ENCODE measurements at places on chromosomes 4 and X.
A peak's percentile ranks its signal among the peaks of the same experiment; 100 is the strongest.

- DNase-seq: no peak
Observed at GRCh38 chrX:23656091-23656490, 11.2 kb upstream of the PRDX4 start.

GRCh38 chrX:154308108-154308946, 12.7 kb downstream of the TKTL1 start:
- DNase-seq: peak; percentile 76

- DNase-seq: no peak
Observed at GRCh38 chrX:25527156-25527555, 511.4 kb upstream of the ARX start.

DNA sequence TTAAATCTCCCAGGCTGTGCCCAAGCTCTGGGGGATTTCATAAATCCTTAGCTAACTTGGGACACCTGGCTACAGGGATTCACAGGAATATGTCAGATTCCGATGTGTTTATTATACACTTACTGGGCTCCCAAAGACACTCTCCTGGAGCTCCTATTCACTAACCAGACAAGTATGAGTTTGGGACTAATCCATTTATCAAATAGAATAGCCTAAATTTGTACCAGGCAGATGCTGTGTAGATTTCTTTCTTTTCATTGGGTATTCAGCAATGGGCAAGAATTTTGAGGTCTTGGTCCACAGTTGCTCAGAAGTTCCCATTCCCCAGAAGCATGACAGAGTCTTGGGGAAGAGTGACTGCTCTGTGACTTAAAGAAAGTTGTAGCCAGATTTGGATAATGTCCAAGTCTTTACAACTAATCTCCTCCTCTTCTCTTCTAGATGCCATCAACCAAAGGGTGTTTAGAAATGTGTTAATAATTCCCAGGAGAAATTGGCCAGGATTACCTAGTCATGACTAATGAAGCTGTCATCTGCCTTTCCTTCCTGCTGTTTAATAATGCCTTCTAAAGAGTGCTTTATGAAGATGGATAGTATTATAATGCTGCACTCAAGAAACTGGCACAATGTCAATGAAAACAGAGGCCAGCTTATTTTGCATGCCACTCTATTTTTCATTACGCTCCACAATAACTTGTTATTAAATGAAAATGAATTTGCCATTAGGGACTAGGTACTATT, 120.9 kb downstream of the CHIC2 start:
- no peak for DNase-seq

DNA sequence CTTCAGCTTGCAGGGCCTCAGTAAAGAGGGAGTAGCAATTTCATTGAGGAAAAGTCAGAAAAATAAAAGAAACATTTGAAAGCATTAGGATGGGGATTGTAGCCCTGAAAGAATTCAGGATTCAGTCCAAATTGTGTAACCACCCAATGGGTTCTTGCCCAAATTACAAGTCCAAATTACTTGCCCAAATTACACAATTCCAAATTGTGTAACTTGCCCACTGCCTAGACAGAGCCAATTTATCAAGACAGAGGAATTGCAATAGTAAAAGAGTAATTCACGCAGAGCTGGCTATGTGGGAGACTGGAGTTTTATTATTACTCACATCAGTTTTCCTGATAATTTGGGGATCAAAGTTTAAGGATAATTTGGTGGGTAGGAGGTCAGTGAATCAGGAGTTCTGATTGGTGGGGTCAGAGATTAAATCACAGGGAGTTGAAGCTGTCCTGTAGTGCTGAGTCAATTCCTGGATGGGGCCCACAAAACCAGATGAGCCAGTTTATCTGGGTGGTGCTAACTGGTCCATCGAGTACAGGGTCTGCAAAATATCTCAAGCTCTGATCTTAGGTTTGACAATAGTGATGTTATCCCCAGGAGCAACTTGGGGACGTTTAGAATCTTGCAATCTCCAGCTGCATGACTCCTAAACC, 18.1 kb upstream of the PAGE5 start:
- DNase-seq: no peak

DNA sequence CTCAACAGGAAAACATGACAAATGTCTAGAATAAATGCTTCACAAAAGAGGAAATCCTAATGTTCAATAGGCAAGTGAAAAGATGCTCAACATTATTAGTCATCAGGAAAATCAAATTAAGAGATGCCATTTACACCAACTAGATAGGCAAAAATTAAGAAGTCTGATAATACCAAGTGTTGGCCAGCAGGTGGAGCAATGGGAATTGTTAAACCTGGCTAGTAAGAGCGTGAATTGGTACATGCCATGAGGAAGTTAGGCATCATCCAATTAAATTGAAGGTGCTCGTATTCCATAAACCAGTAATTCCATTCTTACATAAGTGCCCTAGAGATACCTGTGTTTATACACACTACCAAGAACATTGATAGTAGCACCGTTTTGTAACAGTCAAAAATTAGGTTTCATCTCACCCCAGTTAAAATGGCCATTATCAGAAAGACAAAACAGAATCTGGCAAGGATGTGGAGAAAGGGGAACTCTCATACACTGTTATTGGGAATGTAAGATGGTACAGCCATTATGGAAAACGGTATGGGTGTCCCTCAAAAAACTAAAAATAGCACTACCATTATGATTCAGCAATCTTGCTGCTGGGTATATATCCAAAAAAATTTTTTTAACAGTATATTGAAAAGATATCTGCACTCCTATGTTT, 14.0 kb upstream of the ZCCHC18 start:
- peak; percentile 75 for DNase-seq

DNA sequence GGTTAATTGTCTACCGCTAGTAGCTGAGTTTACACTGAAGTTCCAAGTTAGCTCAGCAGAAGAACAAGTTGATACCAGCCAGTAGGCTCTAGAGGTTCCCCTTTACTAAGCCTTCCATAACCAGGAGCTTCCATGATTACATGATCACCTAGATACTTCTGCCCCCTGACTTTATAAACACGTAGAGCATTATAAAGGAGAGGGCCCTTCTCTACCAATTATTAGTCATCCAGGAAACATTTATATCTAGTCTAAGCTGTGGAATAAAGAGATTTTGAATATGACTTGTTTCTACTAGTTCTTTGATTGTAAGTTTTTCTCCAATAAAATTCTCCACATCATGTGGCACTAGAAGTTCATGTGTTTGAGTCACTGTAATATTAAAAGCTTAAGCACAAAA, 818.1 kb upstream of the PCDH10 start:
- no peak for DNase-seq

GRCh38 chr4:16000708-16001483, 37.9 kb upstream of the FGFBP2 start:
- peak; percentile 68 for DNase-seq

DNA sequence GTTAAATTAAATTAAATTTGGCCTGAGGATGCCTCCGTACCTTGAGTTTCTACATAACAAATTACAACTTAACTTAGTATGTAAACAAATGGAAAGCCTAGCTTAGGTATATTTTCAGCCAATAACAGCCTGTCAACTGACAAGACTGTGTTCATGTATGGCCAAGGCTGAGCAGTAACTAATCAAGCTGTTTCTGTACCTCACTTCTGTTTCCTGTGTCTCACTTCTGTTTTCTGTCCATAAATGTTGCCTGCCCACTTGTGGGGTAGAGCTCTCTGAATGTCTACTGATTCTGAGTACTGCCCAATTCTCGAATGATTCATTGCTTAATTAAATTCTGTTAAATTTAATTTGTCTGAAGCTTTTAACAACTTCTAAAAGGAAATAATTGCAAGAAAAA, 445.2 kb downstream of the PCDH11X start:
- DNase-seq: no peak

DNA sequence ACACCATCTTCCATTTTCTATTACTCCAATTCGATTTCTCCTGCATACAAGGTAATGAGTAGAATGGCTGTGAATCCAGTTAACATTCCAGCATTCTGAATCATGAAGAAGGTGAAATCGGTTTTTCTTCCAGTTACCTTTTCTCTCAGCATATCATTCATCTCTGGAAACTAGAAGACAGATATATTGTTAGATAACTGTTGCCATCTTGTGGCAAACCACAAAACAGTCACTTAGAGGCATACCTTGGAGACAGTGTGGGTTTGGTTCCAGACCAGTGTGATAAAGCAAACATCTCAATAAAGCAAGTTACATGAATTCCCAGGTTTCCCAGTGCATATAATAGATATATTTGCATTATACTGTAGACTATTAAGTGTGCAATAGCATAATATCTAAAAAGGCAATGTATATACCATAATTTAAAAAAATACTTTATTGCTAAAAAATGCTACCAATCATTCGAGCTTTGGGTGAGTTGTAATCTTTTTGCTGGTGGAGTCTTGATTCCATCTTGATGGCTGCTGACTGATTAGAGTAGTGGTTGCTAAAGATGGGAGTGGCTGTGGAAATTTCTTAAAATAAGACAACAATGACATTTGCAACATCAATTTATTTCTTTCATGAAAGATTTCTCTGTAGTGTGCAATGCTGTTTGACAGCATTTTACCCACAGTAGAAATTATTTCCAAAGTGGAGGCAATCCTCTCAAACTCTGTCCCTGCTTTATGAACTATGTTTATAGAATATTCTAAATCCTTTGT, 82.1 kb downstream of the SLC39A8 start:
- DNase-seq: no peak

DNA sequence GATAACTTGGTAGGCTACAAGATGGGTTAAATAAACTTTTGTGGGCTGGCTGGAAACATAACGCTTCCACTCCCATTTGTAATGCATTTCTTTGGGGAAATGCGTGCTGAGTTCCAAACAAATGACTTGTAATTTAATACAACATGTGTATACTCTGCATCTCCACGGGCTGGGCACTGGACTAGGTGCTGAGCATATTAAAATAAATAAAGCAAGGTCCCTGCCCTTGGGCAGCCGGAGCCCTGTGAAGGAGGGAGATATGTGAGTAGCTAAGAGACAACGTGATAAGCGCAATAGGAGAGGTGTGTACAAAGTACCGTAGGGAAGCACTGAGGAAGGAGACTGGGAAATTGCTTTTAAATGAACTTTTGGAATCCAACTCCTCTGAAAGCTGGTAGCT, 147.2 kb upstream of the RBPJ start:
- no peak for DNase-seq

- DNase-seq: no peak
Observed at GRCh38 chrX:118536687-118537461, 41.3 kb downstream of the DOCK11 start.

- no peak for DNase-seq
Observed at GRCh38 chr4:146029939-146030710, 91.5 kb upstream of the ZNF827 start.

DNA sequence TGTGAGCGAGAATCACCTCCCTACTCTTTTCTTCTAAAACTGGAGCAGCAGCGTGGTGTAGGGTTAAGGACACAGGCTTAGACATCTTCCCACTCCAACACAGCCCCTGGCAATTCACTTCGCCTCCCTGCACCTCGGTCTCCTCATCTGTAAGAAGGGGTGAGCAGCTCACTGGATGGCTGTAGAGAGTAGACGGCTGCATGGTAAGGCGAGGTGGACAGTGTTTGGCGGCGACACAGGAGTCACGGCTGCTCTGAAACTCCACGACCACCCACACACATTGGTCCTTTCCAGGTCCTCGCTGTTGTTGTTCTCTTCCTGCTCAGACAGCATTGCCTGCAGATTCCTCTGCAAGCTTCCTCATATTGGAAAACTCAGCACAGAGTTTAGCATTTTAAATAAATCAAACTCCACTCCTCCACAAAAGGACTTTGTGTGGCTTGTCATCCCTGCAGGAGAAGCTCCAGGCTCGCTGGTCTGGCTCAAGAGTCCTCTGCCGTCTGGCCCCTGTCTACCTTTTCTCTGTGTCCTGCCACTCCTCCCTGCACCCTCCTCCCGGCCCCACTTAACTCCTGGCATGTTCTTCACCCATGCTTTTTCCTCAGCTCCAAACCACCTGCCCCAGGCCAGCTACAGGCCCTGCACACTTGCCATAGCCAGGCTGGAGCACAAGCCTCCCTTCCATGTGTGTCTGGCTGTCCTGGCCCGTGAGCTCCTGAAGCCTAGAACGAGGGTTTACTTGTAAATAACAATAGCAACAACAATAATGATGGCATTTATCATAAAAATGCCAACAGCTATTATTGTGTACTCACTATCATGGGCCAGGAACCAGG, 41.3 kb upstream of the CRMP1 start:
- DNase-seq: no peak

DNA sequence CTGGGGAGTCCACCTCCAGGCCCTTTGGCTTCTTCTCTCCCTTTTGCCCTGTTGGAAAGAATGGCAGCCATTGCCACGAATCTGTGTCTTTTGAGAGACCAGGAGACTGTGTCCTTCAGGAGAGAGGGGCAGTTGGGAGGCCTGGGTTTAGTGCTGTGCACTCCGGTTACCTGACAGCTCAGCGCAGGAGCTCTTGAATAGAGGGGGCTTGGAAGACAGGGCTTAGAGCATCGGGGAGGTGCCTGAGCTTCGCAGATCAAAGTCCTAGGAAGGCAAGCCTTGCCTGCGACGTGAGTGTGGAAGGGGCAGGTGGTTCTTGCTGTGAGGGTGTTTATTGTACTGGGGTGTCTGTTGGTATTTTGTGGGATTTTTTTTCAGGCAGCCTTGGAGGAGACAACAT, 41.9 kb upstream of the TADA2B start:
- no peak for DNase-seq

- DNase-seq: no peak
Observed at GRCh38 chr4:114807759-114808404, 209.3 kb downstream of the UGT8 start.

DNA sequence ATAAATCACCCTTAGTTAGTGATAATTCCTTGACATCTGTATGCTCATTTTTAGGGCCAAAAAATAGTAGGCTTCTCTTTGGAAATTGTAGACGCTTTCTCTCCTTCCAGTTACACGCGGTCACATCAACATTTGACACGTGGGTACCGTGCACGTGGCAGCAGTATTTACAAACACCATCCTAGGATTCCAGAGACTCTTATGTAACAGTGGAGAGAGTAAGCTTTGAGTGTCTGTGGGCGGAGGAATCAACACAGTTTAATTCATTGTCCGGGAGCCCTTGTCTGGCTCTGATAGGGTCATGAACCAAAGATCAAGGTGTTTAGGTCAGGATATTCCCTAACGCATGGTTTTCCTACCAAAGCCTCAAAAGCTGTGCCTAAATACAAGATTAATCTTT, 12.2 kb downstream of the TET2 start:
- DNase-seq: peak; percentile 56

GRCh38 chrX:50747471-50747900, 66.5 kb downstream of the SHROOM4 start:
- no peak for DNase-seq

GRCh38 chr4:151408380-151408629, 671 bp upstream of the FHIP1A start:
- no peak for DNase-seq

DNA sequence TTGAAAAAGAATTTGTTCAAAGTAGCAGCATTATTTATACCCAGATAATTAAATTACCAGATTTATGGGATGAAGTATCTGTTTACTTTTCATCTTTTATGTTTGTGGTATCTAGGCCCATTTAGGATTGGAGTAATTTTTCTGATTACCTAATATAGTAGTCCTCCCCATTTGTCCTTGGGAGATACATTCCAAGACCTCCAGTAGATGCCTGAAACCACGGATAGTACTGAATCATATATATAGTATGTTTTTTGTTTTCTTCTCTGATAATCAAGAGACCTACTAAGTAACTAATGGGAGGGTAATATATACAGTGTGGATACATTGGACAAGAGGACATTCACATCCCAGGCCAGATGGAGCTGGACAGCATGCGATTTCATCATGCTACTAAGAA, 30.7 kb upstream of the PTPN13 start:
- DNase-seq: no peak

Data from sigmoid colon (tissue), 7 donors.